ENCODE measurements at places on chromosomes 1 and 21.

DNA sequence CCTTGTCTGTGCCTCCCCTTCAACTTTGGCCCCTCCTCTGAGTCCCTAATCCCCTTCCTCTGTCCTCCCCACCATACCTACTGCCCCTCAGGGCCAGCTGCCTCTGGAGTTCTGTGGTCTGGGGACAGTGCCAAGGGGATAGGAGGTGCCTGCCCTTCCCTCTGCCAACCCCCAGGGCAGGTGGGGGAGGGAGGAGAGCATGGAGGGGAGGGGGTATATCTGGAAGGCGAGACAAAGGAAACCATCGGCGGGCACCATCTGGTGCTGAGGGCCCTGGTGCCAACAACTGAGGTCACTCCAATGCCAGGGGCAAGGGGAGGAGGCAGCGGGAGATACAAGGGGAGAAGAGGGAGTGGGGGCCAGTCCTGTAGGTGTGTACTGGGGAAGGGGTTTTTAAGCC is 9.6 kb downstream of the RAB25 start:
- DNase-seq, result no peak

- DNase-seq, result no peak
Observed at GRCh38 chr1:219379691-219380090, 206.0 kb downstream of the LYPLAL1 start.

DNA sequence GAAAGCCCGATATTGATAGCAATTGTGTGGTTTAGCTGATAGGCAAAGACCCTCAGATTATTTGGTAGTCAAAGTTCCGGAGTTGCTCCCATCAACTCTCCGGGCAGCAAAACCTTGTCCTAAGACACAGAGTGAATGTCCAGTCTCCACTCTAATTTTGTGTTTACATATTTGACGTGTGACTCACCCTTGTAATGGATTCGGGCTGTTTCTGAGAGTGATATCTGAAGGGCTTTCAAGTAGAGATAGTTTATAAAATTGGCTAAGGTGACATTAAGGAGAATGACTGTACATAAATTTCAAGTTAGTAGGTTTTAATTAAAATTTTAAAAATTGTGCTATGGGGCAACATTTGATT is 154.2 kb downstream of the CNIH3 start:
- DNase-seq, result no peak

- DNase-seq, result no peak
Observed at GRCh38 chr1:69994241-69994640, 211.1 kb downstream of the LRRC40 start.

GRCh38 chr1:160474392-160475242 is 48.4 kb downstream of the SLAMF6 start:
- no peak for DNase-seq

DNA sequence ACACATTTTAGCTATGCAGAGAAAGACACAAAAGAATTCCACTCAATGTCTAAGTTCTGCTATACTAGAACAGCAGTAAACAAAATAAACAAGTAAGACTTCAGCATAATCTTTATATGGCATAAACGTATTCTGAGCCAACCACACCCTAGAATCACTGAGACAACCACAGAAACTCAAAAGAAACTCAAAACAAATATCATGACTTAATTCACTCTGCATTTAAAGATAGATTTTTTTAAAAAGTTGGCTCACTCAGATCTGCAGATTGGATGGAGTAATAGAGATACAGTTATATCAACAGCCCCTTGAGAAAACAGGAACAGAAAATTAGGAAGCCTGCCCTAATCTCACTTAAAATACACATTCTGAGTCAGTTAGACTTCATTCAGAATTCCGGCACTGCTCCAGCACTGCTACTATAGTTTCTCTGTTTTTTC is 95.0 kb downstream of the COL24A1 start:
- no peak for DNase-seq

- DNase-seq, result no peak
Observed at GRCh38 chr1:68516066-68516465, 19.2 kb upstream of the DEPDC1 start.

GRCh38 chr1:238779716-238780115 is 606.7 kb upstream of the CHRM3 start:
- DNase-seq, result peak; percentile 34

- DNase-seq, result peak; percentile 3
Observed at GRCh38 chr1:30715216-30715615, 8.2 kb downstream of the MATN1 start.

- DNase-seq, result no peak
Observed at GRCh38 chr1:32757213-32757895, 54.8 kb upstream of the SYNC start.

DNA sequence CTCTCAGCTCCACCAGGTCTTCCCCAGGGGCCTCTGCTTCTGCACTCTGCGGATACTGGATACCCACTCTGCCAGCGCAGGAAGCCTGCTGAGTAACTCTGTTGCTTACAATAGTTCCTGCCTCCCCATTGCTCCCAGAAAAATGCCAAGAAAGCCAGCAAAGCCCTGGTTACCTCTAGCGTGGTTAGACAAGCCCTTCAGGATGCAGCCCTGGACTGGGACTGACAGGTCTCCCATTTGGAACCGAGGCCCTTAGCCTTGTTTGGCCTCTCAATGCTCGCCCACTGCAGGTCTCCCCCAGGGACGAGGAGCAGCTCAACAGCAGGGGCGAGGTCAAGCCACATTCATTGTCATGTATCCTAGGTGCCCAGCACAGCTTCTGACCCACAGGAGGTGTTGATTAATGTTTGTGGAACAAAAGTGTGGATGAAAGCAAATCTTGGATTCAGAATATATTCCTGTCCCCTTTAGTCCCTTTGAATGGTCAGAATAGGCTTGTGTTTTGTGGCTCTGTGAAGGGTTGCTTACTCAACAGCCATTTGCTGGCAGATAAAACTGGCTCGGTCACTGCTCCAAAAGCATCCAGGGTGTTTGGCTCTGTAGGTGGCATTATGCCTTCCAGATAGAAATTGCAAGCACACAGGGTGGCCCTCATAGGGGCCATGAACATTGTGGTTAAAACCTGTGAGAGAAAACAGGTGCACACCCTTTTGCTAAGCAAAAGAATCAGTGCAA is 58.9 kb downstream of the C1orf198 start:
- no peak for DNase-seq

GRCh38 chr21:42062236-42063022 is 8.7 kb upstream of the UMODL1 start:
- no peak for DNase-seq

GRCh38 chr1:86542631-86543030 is 4.2 kb upstream of the CLCA4 start:
- no peak for DNase-seq

DNA sequence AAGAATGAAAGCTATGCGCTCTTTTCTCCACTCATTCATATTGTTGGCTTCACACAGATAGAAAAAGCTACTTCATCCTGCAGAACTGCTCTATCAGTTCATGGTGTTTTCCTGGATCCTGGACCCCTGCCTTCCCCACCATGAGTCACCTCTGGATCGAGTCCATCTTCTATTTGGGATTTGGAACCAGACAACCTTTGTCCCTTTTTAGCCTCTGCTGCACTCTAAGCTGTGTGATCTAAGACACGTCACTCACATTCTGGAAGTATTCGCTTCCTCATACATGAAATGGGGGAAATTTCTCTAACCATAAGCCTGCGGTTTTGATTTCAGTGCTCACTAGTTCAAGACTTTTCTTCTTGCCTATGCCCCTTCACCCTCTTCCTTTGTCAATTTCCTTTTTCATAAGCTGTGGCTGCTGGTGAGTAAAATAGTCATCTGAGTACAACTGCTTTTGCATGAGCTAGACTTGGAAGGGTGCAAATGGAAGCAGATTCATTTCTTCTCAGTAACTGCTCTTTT is 14.1 kb upstream of the DEGS1 start:
- peak; percentile 99 for DNase-seq

GRCh38 chr1:83791821-83792437 is 207.0 kb downstream of the TTLL7 start:
- no peak for DNase-seq

DNA sequence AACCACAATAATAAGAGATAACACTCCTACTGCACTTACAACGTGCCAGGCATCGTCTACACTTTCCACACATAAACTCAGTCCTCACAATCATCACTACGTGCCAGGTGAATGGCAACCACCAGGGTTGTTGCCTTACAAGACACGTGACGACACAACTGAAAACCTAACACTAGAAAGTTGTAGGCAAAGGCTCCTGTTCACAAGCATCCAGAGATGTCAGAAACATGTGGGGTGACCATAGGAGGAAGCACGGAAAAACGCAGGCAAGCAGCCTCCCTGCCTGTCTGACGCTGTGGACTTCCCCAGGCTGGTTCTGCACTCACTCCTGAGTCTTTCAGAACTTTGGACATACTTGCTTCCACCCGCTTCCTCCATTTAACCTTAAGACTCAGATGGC is 7.0 kb downstream of the CAPZB start:
- no peak for DNase-seq

DNA sequence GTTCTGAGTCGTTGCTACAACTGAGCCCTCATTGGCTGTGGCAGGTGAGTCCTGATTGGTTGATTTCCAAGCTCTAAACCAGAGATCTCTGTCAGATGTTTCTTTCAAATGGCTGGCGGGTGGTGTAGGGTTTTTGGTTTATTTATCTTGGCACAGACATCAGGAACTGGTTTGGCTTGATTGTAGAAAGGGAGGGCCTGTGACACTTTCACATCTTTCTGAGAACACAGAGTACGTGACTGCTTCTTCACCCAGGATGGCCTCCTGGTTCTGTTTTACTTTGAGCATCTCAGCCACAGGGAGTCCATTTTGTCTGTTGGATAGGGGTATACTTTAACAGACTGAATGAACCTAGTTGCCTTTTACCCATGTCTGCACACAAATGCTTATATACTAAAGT is 89.4 kb upstream of the GPR52 start:
- DNase-seq, result no peak

GRCh38 chr1:210201681-210202080 is 30.9 kb upstream of the SERTAD4 start:
- no peak for DNase-seq

GRCh38 chr1:21932127-21932526 is 5.0 kb downstream of the HSPG2 start:
- DNase-seq, result no peak

GRCh38 chr21:20013851-20014250 is 984.4 kb upstream of the NCAM2 start:
- no peak for DNase-seq

DNA sequence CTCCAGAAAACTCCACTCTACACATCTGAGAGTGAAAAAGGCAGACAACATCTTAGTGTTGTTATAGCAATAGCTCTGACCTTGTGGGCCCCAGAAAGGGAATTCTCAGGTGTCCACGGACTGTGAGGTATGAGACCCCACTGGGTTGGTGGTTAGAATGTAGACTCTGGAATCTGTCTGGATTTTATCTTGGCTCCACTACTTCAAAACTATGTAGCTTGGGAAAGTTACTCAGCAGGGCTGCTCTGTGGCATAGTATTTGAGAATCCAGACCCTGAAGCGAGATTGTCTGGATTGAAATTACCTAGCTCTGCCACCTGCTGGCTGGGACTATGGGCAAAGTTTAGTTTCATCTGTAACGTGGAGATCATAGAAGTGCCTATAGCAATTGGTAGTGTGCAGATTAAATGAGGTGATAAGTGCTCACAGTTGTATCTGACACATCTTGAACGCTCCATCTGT is 25.8 kb downstream of the PRDM2 start:
- DNase-seq, result no peak

- no peak for DNase-seq
Observed at GRCh38 chr21:33055991-33056390, 13.9 kb upstream of the OLIG1 start.

DNA sequence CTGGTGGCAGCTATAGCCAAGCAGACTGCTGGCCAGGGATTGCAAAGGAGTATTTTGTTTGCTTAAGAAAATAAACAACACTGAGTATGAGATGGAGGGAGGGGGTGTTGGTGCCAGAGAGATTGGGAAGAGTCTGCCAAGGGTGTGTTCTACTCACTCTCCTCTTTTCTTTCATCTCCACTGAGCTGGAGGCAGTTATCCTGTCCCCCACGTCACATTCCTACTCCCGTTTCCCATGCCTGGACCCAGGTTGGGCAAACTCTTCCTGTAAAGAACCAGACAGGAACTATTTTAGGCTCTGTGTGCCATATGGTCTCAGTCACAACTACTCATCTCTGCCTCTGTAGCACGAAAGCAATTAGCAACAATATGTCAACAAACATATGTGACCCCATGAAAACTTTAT is 1.4 kb upstream of the IL24 start:
- no peak for DNase-seq

GRCh38 chr1:61013946-61014667 is 68.3 kb upstream of the NFIA start:
- no peak for DNase-seq

- DNase-seq, result peak; percentile 93
Observed at GRCh38 chr1:54335755-54336108, 70.5 kb downstream of the SSBP3 start.

GRCh38 chr1:206796981-206797402 is 24.7 kb upstream of the IL10 start:
- no peak for DNase-seq

- no peak for DNase-seq
Observed at GRCh38 chr1:244672946-244673682, 20.2 kb downstream of the DESI2 start.
